ENCODE measurements at places on chromosomes 4 and X.

GRCh38 chr4:128462103-128462783 is 174.6 kb upstream of the PGRMC2 start:
- no peak for DNase-seq

DNA sequence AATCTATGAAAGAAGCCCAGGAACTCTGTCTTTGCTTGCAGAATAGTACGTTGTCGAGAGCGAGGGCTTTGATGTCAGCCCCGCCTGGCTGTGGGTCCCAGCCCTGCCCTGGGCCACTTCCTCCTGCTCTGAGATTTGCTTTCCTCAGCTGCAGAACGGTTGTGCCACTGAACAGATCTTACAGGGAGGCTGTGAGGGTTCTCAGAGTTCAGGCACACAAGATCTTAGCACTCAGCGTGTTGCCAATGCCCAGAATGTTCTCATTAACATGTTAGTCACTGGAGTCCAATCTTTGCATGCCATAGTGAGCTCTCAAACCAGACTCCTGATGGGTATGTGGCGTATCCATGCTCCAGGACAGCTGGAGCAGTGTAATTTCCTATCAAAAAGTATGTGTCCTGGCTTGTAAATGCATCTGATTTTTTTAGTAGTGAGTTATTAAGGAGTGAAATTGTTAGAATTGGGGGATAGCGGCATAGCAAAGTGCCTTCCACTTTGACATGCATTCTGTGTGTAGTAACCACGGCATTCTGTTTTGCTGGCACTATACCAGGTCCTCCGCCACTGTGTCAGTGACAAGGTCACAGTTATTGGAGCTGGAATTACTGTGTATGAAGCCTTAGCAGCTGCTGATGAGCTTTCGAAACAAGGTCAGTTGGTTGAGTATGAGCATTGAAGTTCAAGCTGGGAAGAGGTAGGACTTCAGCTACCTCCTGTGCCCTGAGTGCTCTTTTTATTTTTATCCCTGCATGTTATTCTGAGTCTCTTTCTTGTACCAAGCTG is 31.6 kb downstream of the TKTL1 start:
- DNase-seq = peak; percentile 28

DNA sequence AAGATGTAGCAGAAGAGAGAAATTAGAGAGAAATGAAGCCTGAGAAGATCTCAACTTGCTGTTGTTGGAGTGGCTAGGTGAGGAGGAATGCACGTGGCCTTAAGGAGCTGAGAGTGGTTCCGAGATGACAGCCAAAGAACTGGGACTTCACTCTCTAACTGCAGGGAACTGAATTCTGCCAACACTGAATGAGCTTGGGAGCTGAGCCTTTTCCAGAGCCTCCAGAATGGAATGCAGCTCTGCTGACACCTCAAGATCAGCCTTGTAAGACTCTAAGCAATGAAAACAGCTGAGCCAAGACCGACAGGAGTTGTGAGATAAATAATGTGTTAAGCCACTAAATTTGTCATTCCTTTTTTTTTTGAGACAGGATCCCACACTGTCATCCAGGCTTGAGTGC is 73.0 kb downstream of the TLL1 start:
- DNase-seq = no peak

DNA sequence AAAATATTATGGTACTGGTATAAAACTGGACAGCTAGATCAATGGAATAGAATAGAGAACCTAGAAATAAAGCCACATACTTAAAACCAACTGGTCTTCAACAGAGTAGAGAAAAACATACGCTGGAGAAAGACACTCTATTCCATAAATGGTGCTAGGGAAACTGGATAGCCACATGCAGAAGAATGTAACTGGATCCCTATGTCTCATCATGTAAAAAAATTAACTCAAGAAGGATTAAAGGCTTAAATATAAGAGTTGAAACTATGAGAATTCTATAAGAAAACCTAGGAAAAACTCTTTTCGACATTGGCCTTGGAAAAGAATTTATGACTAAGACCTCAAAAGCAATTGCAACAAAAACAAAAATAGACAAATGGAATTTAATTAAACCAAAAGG is 114.6 kb downstream of the PCDH18 start:
- DNase-seq = no peak

DNA sequence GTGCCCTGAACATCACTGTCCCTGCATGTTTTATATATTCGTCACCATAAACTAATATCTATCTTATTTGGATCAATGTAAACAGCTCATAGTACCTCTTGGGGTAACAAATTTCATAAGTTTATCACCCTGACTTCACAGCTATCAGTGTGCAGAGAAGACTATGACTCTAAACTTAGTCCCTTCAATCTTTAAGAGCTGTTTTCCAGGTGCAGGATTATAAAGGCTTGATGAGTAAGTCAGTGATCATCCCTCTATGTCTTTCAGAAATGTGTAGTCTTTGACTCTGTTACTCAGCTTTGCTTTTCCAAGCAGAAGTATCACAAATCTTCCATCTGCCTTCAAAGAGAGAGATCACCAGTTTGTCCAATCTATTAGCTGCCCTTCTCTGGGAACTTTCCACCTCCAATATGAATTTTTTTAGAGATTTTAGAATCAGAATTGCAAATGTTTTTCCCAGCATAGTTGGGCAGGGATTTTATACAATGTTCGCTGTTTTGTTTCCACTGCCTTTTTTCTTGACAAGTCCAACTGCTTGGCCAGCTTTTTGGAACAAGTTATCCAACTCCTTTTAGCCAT is 45.1 kb upstream of the TSPAN7 start:
- no peak for DNase-seq

DNA sequence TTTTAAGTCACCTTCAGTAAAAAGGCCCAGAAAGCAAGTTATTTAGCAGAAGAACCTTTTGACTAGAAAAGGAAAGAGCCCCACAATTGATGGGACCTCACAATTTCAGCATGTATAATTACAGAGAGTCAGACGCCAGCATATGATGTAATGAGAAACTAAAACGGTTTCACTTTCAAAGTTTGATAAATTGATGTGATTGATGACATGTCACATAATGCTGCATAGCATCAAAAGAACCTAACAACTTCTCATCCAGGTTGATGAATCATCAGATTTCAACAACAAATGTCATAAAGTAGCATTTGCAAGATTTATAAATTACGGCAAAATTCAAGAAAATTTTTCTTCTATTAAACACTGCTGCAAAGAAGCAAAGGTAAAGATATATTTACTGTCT is 3.9 kb upstream of the GAR1 start:
- DNase-seq = no peak

DNA sequence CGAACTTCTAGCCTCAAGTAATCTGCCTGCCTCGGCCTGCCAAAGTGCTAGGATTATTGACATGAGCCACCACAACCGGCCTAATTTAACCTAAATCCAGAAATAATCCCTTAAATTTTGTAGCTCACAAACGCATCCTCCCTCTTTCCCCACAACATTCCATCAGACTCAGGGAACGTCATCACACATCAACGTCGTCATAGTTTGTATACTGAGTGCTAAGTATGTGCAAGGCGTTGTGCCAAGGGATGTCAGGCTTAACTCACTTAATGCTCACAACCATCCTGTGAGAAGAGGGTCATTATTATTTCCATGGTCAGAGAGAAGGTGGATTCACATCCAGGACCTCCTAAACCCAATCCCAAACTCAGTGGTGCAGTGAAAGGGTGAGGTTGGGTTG is 9.6 kb upstream of the GSX2 start:
- no peak for DNase-seq

DNA sequence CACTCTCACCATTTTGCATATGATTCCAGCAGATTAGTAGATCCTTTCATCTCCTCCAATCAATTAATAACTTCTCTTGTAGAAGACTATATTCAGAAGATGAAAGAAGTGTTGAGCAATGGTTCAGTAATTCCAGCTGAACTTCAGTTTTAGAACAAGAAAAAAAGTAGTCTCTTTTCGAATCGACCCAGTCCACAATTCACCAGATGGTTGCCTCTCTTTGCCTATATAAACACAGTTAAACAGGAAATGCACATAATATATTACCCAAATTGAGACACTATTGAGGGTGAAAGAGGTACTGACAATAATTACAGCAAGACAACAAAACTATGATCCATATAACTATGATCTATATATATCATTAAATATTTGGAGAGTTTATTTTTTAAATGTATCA is 16.8 kb upstream of the FAM241A start:
- no peak for DNase-seq

- no peak for DNase-seq
Observed at GRCh38 chrX:107565931-107566603, 62.2 kb upstream of the PRPS1 start.

DNA sequence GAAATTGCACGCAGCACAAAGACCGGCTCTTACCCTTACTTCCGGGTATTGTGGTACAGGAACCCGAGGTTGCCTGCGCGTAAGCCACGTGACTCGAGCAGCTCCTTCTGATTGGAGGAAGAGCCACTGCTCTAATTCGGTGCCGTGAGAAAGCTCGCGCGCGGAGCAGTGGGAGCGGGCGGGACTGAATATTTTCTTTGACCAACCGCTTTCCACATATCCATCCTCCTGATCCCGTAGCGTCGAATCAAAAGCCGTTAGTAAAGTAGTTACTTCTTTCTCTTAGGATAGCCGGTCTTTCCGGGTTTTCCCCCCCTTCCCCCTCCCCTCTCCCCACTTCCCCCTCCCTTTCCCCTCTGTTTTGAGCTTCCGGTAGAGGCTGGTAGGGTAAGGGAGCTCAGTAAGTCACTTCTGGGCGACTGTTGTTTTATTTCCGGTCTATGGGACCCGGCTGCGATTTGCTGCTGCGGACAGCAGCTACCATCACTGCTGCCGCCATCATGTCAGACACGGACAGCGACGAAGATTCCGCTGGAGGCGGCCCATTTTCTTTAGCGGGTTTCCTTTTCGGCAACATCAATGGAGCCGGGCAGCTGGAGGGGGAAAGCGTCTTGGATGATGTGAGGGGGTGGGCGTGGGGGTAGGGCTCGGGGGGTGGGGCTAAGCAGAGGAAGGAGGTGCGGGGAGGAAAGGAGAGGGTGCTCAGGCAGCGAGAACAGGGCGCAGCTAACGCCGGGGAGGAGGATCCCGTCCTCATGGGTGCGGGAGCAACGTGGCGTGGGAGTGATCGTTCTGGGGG is at the start of gene TAF1:
Gene TAF1, plus strand, starts transcription at position 483 of the 799 bp plus-strand sequence. Its CDS starts 18 bp downstream, at position 501.
- DNase-seq = peak; percentile 79

DNA sequence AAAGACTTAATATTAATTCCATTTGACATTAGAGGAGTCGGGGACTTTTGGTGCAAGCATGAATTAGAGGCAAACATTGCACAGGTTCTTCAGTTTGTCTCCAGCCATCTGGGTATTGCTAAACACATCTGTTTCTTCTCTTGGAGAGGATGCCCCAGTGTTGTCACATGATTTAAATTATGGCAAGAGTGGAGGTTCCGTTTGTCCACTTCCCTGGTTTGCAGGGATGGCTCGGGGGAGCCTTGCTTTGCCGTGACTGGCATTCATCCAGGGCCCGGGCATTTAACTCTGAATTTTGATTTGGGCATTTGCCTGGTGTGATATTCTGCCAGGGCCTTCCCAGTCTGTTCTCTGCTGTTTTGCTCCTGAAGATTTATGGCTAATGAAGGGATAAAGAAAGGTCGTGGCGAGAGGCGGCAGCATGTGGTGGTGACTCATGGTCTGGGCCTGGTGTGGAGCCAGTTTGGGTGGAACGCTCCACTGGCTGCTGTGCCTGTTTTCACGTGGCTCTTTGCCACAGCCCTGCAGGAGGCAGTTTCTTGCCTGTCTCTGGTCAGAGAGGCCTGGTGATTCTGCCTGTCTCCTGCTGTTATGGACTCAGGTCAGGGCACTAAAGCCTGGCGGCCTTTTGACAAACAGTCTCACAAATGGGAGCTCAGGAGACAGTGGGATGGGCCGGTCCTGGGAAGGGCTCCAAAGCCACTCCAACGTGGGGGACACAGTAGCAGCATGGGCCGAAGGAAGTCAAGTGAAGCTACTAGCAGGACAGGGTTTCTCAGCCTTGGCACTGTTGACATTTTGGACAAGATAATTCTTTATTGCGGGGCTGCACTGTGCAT is 99.4 kb upstream of the PGRMC2 start:
- no peak for DNase-seq

DNA sequence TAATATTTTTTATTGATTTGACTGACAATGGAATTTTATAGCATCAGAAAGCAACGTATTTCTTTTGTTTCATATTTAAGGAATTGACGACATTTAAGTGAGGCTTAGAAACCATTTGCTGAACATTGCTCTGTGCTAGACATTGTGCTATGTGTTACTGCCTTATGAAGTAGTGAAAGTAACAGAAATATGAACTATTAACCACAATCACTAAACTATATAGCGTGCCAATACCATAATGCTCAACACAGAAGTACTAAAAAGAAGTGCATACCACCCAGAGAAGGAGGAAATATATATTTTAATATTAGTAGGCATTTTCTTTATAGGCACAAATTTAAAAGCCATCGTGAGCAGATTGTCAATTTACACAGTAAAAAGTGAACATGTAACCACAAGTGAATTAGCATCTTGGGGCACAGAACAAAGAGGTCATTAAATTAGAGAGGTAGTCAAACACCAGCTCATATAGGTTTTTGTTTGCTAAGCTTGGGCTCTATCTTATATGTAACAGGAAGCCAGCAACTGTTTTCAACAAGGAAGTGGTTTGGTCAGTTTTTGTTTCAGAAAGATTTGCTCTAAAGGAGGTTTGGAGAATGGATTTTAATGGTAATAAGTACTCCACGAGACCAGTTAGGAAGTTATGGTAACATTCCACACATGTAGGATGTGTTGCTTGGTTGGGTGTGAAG is 270.7 kb downstream of the GRXCR1 start:
- no peak for DNase-seq

- no peak for DNase-seq
Observed at GRCh38 chr4:163815776-163816175, 321.3 kb downstream of the TMA16 start.
